GM12892 (cell line): ENCODE measurements at places on chromosomes 16 and 17.

- DNase-seq: no peak
These were observed 77.6 kb upstream of the HLF start for GRCh38 chr17:55186937-55187770.

- DNase-seq: no peak
These were observed 31.4 kb downstream of the CRAMP1 start for GRCh38 chr16:1643521-1643920.

- no peak for DNase-seq
These were observed 16.0 kb downstream of the BTBD17 start for GRCh38 chr17:74345433-74346241.

DNA sequence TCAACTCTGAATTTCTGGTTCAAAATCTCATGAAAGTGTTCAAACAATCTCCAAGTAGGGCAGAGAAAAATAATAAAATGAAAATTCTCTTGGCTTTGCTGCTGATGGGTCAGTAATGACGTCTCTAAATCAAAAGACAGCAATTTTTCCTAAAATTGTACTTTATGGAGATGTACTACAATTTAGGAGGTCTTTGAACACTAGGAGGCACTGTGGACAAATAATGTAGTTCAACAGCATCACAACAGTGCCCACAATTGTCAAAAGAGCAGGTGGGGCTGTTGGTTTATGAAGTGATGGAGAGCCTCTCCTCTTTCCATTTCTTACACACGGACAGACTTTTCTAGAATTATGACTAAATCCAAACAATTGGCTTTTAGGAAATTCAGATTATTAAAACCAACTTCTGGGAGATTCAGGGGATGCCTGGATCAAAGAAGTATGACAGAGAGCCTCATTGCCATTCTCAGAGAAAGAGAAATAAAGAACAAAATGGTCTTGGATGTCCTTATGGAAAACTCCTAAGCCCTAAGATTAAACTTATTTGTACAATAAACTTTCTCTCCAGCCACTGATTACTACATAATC lies 23.8 kb downstream of the EZH1 start:
- no peak for DNase-seq

DNA sequence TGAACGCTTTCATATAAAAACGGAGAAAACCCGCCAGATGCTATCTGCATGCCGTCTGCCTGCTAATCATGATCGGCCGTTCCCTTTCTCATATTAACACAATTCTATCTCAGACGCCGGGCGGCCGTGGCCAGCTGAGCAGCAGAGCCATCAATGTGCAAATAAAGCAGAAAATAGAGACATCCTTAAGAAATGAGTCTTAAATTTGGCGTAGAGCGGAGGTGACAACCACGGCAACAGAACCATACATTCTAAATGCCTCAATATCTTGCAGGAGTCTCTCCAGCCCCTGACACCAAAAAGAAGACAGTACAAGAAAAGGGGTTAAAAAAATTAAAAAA lies 2.7 kb upstream of the IRX5 start:
- no peak for DNase-seq

DNA sequence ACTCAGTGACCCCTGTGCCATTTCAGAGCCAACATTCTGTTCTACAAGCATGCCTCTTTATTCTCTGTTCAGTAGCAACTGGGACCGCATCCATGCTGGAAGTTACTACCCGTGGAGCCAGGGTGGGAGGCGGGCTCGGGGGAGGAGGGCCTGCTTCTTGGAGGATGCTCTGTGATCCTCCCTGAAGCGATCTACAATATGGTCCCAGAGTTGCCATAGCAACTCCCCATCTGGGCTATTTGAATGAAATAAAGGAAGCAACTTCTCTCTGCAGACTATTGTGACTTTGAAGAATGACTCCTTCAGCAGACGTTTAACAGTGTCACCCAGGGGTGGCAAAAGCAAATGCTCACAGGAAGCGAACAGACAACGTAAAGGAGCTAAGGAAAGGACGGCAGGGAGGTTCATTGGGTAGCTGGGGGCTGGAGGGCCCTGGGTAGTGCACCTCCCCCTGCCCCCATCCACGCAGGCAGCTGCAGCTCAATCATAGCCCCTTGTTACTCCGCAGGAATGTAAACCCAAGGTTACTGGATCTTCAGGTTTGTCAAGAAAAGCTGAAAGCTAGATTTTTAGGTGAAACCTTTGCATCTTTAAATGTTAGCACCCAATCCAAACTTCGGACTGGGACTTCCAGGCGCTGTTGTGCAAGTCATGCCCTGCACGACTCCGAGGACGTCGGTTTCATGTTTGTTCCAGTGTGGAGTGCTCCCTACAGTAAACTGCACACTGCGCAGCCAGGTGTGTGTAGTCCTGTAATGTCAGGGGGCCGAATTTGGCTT lies 51.1 kb upstream of the MEAK7 start:
- no peak for DNase-seq

DNA sequence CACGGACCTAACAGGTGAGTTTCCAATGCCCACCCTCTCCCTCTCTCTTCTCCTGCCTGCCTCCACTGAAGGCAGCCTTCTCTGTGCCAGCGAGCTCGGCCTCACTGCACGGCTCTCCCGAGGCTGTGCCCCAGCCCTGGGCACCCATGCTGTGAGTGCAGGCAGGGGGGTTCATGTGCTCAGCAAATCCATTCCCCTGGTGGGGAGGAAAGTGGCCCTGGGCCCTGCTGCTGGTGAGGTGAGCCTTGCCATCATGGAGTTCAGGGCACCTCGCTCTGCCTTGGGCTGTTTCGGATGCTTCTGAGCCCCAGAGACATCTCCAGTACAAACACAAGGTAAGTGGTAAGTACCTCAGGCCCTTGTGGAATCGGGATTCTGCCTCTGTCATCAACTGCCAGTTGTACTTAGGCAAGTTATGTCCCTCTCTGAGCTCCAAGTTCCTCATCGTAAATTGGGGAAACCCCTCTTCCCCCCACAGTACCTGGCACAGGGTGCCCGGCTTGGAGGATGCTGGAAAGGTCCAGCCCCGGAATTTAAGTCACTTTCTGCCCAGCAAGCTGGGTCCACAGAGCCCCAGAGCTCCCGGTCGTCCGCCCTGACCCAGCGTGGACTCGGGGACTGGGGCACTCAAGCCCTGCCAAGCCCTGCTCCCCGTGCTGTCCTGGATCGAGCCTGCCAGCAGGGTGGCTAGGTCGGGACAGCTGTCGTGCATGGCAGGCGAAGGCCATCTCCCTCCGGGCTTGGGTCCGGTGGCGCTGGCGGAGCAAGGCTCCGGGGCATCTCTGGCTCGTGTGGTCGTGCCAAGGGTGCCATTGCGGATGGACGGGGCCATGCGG lies 684 bp upstream of the NUDT16L1 start:
- DNase-seq: no peak

DNA sequence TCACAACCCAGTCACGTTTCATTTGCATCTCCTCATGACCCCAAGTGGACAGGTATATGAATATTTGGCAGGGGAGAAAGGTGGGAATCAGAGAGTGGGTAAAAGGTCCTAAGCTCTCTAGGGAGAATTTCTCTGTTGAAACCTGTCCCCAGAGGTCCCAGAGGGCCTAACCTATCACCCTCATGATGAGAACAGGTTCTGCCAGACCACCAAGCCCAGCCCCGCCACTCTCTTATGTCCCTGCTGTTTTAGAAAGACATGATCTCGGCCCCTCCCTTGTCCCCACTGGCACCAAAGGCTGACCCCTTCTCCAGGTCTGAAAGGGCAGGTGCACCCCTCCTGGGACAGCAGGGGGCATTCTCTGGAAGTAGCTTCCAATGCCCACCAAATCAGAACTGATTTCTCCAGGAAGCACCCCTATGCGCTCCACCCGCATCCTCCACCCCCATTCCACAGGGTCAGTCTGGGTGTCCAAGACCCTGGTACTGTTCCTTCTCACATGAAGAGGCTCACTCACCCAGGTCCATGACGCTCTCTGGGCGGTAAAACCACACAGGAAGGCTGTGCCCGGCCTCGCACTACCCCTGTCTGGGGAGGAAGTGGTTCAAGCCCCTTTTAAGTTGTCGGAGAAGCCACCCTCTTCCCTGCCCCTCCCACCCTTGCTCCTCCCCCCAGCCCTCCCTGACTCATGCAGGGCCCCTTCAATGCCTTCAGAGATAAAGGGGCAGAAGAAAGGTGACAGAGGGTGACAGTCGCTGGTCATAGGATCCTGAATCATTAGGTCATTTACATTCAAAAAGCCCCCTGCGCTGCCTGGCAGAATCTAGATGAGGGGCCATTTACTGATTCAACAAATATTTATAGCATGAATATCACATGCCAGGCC lies at the start of gene CCR7:
Gene CCR7 (minus strand): TSS at position 590 of the 886 bp plus-strand sequence. CDS start 63 bp downstream, at position 527.
- DNase-seq: no peak

DNA sequence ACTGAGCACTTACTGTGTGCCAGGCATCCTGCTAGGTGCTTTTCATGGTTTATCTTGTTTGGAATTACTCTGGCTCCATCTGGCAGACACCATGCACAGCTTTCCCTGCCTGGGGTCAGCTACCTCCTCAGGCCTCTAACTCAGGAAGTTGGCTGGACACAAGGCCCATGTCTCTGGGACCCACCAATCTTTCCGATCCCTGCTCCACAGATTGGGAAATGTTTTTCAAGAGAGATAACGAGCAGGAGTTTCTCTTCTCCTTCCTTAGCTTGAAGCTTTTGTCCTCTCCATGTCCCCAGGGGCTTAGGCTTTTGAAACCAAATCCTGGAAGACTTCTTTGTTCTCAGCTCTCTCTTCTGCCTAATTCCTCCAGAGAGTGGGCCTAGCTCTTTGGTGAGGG lies 11.5 kb upstream of the ELAC2 start:
- no peak for DNase-seq

GRCh38 chr16:49463529-49463928 lies 89.9 kb downstream of the C16orf78 start:
- peak; percentile 79 for DNase-seq

- DNase-seq: no peak
These were observed 30.5 kb downstream of the ITGAE start for GRCh38 chr17:3770466-3770865.

- no peak for DNase-seq
These were observed 324.0 kb downstream of the SNX29 start for GRCh38 chr16:12300490-12300889.

DNA sequence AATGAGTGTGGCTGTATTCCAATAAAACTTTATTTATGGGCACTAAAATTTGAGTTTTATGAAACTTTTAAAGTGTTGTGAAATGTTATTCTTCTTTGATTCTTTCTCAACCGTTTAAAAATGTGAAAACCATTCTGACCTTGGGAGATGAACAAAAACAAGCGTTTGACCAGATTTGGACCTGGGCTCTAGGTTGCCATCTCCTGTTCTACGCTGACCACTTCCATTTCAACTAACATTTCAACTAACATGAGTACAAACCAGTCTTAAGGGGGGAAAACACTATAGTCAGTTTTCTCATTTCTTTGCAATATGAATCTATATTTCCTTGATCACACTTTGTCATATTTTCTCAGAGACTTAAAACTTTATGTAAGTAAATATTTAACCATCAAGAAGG lies 118.4 kb upstream of the IRX5 start:
- no peak for DNase-seq

DNA sequence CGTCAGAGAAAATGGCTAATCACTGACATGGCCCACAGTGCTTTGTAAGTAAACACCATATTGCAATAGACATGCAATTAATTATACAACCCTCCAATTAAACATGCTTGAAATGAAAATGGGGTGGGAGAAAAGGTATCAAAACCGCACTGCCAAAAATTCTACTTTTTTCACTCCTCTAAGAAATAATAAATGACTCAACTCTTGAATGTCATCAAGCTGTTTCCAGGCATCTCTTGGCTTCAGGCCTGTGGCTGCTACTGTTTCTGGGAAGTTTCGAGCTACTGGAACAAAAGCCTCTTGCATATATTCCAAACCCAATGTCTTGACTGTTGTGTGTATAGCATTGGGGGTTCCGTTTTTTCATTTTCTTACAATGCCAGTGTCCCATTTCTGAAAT lies 412.6 kb downstream of the RBFOX1 start:
- no peak for DNase-seq

- no peak for DNase-seq
These were observed 165.8 kb upstream of the ZNF267 start for GRCh38 chr16:31707743-31708335.

DNA sequence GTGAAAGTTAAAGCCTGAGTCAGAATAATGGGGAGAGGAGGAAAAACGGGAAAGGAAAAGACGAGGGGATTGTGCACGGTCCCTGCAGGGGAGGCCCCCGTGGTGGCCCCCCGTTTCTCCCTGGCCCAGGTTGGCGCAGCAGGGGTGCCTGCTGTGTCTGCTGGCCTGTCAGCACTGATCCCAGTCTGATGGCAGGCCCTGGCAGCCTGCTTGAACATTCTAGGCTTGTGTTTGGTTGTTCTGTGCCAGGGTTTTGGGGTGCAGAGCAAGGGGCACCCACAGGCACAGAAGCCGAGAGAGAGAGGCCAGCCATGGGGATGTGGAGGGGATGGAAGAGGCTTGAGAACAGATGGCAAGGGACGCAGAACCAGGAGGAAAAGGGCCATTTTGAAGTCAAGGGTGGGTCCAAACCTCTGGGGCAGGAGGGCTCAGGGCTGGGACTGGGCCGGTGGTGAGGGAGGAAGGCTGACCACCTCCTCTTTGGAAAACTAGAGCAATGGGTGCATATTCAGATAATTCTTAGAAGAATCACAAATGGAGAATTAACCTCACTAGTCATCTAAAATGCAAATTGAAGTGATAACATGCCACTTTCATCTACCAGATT lies 35.9 kb downstream of the TBX4 start:
- no peak for DNase-seq

DNA sequence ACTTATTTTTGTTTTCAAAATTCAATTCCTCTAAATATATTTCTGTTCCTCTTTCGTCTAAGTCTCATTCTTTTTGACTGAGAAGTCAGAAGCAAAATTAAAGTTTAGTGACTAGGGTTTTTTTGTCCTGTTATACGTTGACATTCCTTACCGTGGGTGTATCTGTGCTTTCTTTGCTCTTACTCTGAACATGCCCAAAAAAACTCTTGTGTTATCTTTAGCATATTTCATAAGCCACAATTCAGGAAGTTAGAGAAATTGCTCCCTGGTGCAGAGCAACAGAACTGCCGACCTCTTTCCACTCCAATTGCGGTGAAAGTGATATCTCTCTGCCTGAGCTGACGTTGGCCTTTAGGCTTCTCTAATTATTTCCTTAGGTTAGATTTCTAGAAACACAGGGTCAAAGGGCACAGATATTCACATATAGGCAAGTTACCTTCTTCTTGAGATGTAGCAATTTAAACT lies 65.7 kb downstream of the CENPV start:
- DNase-seq: no peak

DNA sequence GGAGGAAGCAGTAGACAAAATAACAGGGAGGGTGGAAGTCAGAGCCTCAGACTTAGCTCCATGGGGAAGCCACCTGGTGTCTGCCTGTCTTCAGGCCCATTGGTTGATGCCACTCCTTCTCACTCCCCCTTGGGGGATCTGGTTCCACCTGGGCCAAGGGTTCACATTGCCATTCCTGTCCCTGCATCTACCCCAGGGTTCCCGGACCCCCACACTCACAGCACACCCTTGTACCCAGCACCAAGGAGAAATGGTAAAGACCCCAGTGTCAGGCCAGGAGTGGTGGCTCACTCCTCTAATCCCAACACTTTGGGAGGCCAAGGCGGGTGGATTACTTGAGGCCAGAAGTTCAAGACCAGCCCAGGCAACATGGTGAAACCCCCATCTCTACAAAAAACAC lies 1.0 kb upstream of the CA7 start:
- DNase-seq: no peak
